ENCODE measurements at places on chromosomes 7 and 10.

GRCh38 chr10:31745612-31746376, 182.8 kb downstream of the ARHGAP12 start:
- DNase-seq = peak; percentile 57

- DNase-seq = no peak
These were observed 325.6 kb downstream of the PLXNA4 start for GRCh38 chr7:132250480-132251326.

DNA sequence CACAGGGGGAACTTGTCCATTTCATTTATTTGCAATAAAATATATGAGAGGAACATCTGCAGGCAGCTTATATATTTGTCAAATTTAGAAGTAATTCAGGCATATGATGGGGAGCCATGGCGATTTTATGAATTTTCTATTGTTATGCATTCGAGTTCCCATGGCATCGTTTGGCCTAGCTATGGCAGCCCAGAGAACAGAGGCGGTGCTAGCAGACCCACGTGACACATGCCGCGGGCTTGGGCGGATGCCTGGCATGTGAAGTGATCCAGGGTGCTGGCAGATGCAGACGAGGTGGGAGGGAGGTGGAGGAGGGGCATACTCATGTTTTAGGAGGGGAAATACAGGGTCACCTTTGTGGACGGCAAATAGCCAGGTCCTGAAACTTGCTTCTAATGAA, 560.0 kb upstream of the GALNT17 start:
- no peak for DNase-seq

DNA sequence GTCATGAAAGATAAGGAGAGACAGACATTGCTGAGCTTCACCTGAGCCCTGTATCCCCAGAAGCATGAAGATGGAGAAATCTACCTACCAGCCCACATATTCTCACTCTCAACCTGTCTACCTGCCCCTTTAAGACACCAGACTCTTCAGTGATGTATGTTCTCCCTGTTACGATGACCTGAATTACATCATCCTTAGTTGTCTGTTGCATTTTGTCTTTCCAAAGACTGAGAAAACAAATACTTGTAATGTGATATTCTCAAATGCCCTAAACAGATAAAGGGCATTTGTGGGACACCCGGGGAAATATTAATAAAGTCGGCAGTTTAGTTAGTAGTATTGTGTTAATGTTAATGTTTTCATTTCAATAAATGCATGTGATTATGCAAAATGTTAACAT, 305.8 kb upstream of the IGFBP3 start:
- peak; percentile 15 for DNase-seq

DNA sequence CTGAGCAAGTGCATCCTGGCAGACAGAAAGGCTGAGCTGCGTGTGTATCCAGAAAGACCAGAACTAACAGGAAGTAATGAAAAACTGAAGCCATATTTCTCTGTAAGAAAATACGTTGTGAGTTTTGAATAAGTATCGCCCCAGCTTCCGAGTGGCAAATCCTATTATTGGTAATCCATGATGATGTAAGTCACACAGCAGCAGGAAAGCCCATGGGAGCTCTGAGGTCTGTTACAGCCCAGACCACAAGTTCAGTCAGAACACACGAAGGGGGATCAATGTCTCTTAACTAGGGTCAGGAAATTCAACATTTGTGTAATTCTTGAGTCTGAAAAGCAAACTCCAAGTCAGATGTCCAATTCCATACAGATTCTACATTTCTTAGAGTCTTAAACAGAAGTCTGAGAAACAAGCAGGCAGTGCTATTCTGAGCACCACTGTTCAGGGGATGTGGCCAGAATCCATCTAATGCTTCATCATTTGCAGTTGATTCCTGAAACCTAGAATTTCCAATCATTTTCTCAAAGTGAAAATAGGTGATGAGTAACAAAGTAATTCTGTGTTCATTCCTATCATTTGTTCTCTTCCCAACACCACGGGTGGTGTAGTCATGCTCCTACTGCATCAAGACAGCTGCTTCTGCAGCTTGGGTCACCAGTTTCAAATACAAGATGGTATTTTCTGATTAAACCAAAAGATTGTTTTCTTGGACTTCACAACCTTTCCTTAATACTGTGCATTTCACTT, at the start of gene LRIT2:
LRIT2 (minus strand) TSS at position 118 of the 747 bp plus-strand sequence; CDS start at position 94, 24 bp downstream.
- no peak for DNase-seq

Measured in fibroblast of villous mesenchyme (primary cell).